GM12865 (cell line): ENCODE measurements at places on chromosomes 1 and 21.

- no peak for DNase-seq
Measured at GRCh38 chr1:209609041-209609790, 25.7 kb downstream of the CAMK1G start.

GRCh38 chr1:51899022-51899421, 20.5 kb upstream of the NRDC start:
- DNase-seq = no peak

DNA sequence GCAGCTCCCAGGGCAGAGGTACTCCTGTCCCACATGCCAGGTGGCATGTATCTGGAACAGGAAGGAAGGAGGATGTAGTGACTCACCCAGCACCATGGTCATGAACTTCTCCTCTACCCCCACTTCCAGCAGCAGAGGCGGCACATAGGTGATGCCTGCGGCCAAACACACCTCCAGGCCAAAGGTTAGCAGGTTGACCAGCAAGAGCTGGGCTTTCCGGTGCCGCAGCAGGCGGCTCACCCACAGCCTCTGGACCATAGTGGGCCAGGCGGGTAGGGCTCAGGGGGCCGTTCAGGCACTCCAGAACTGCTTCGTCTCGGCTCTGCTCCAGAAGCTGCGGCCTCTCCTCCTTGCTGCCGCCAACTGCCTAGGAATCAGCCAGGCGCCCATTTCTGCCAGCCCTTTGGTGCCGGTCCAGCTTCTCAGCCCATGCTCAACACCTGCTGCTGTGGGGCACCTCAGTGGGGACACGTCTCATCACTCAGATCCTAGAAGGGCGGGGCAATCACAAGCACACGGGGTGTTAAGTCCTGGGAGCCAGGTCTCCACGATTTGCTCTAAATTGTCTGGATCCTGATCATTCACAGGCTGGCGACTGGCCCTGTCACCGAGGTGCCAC, 15.8 kb downstream of the SLC45A3 start:
- no peak for DNase-seq

GRCh38 chr1:19096036-19096833, 113.8 kb downstream of the UBR4 start:
- no peak for DNase-seq
